ENCODE measurements at places on chromosomes 3 and 15.

DNA sequence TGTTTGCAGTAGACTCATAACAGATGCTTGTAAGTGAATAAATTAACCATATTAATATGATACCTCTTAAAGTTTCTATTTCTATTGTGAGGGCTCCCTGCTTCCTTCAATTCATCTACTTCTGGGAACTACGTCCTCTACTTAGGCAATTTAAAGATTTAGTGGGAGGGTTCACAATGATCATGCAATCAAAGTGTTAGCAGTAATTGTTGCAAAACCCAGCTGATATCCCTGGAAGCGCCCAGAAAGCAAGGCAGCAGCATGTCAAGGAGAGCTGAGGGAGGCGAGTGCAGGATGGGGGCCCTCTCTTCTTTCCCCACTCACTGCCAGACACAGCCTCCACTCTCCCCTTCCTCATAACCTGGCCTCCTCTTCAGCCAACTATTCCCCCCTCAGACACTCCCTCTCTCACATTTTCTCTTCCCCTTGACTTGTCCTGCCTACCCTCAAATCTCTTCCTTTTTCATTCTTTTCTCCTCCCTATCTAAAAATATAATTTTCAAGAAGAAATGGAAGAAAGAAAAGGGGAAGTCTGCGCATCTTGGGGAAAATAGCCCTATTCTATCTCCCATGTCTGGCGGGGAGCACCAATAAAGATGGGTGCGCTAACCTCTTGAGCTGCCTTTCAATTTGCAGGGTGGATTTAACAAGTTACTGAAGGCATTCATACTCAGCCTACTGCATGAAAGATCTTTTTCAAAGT is 6.6 kb downstream of the TMEM212 start:
- DNase-seq: no peak

DNA sequence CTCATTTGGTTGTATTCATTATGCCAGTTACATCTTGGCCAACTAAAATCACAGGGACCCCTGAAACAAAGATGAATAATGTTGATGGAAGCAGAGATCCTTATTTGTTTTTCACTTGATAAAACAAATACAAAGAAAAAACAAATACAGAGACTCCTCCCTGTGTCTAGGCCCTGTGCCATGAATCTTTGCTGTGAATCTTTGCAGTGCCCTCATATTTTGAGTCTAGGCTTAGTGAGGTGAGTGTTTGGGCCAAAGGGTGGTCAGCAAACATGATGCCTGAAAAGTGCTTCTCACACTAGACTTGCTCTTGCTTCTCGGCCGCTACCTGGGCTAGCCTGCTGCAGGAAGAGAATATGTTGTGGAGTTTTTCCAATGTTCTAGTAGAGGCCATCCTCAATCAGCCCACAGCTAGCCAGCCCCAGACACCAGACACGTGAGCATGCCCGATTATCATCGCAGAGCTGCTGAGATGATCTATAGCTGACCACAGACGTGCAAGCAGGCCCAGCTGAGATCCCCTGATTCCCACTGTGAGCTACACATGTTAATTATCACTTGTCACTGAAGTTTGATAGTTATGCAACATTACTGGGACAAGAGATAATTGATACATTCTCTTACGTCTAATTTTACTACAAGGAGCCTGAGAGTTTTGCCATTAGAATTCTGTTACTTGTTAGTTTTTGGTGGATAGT is 191.4 kb downstream of the THRB start:
- DNase-seq: no peak

GRCh38 chr3:163707659-163708058 is 1370.6 kb downstream of the SI start:
- DNase-seq: no peak

GRCh38 chr3:110811050-110811449 is 260.6 kb upstream of the NECTIN3 start:
- no peak for DNase-seq

- DNase-seq: no peak
Observed at GRCh38 chr3:56173601-56174000, 294.7 kb downstream of the ERC2 start.

DNA sequence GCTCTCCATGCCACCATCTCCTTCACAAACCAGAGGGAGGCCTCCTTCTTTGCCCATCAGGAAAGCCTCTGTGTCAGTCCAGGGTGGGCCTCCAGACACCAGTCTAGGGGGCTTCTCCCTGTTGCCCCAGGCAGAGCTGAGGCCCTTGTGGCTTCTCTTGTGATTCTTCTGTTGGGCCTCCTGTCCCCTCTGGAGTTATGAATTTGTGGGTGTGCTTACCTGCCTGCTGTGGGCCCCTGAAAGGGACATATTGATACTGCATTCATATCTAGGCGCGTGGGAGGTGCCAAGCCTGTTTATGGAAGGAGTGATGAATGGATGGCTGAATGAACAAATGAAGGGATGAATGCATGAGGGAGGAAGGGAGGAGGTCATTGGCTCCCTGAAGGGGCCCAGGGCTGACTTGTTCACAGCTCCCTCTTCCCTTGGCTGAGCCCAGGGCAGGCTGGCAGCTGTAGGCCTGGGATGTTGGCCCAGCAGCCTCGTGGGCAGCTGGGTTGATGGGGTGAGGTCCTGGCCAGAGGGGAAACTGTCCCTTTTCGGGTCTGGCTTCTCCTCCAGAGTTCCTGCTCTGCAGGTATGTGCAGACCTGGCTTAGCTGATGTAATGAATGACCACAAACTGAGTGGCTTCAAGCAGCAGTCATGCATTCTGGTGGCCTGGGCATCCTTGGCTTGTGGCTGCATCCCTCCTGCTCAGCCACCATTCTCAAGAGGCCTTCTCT is 195.4 kb downstream of the GOLGA6L6 start:
- DNase-seq: no peak

Measured in transverse colon (tissue), 4 donors.